ENCODE measurements at places on chromosomes 1 and 21.

GRCh38 chr1:183480971-183481441 lies 8.7 kb downstream of the SMG7 start:
- DNase-seq, result no peak

- no peak for DNase-seq
Observed at GRCh38 chr1:185674201-185674600, 60.0 kb upstream of the HMCN1 start.

DNA sequence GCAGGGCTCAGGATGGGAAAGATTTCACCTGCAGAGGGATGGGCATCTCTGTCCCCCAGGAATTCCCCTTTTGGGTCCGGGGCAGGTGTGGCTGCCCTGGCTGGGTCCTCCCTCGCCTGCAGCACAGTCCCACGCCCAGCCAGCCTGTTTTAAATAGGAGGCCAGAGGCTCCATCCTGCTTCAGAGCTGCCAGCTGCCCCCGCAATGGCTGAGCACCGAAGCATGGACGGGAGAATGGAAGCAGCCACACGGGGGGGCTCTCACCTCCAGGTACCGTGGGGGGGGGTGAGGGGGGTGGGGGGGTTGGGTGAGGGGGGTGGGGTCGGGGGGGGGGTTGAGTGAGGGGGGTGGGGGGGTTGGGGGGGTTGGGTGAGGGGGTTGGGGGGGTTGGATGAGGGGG lies 3.6 kb downstream of the SCNN1D start:
- no peak for DNase-seq

DNA sequence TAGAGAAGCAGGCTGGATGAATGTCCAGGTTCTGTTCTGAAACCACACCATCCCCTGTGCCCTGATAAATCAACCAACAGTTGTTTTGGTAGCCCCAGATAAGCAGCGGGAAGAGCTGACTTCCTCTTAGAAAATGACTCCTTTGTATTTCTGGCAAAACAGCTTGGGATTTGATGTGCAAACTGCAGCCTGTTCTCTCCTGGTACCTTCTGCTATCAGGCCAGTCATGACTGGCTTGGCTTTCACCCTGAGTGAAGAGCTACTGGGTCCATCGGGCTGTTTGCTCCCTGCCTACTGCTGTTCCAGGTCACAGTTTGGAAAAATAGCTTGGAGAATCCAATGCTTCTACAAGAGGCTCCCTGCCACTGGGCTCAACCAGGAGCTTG lies 116.8 kb downstream of the DTL start:
- no peak for DNase-seq

- no peak for DNase-seq
Observed at GRCh38 chr1:244102046-244102445, 51.0 kb downstream of the ZBTB18 start.

DNA sequence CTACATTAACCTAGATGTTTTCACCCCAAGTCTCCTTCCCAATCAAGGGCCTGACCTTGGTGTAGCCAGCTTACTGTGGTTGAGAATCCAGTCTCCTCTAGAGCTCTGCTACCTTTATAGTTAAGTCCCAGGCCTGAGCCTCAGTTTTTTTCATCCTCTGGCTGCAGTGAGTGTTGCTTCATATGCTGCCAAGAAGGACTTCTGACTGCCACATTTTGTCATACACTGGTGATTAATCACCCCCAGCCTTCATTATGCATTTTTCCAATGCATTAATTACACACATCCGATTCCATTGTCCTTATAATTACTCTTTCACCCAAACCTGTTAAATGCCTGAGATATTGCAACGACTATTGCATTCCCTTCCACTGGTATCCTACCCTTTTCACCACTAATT lies 66.3 kb upstream of the FGGY start:
- no peak for DNase-seq

DNA sequence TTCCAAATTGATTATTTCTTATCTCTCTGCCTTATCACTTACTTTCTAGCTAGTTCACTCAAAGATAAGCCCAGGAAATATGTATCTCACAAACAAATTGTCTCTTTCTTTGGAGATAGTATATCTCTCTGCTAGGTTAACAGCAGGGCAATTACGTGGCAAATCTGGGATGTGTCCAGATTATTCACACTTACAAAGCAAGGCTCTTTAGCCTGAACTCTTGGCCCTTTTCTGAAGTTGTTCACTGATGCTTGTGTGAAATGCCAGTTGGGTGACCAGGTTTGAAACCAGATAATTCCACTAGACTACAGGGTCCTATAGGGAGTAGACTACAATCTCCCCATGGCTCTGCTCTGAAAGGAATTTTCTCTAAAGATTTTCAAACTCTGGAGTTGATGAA lies 30.8 kb upstream of the FAM78B start:
- no peak for DNase-seq

GRCh38 chr1:58922302-58923089 lies 138.6 kb upstream of the JUN start:
- no peak for DNase-seq

DNA sequence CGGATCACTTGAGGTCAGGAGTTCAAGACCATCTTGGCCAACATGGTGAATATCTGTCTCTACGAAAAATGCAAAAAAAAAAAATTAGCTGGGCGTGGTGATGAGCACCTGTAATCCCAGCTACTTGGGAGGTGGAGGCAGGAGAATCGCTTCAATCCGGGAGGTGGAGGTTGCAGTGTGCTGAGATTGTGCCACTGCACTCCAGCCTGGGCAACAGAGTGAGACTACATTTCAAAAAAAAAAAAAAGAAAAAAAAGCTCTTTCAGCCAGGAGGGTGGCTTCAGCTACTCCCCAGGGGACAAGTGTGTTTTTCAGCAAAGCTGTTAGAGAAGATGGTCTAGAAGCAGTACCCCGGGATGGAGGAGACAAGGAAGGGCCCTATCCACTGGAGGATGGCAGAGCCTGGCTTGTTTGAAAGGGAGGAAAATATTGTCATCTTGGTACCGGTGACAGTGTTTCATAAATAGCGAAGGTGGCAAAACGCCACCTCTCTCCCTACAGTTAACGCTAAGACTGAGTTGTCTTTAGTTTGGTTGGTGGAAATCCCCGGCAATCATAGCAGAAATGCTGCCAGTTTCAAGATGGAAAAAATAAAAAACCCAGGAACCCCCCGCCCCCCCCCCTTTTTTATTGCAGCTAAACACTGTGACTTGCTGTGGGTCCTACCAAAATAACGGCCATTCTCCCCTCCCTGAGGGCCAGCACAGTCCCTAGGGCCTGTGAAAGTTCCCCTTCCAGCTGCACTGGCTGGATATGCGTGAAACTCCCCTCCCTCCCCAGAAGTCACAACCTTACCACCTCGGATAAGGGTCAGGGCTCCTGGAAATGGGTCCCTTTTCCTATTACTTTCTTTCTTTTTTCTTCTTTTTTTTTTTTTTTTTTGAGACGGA lies 3.5 kb downstream of the PIK3CD start:
- DNase-seq, result peak; percentile 38

- DNase-seq, result no peak
Observed at GRCh38 chr1:217718873-217719272, 87.7 kb downstream of the SPATA17 start.

DNA sequence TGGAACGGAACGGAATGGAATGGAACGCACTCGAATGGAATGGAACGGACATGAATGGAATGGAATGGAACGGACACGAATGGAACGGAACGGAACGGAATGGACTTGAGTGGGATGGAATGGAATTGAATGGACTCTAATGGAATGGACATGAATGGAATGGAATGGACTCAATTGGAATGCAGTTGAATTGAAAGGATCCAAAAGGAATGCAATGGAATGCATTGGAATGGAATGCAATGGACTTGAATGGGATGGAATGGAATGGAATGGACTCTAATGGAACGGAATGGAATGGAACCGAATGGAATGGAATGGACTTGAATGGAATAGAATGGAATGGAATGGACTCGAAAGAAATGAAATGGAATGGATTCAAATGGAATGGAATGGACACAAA lies 102.4 kb upstream of the OR4F16 start:
- no peak for DNase-seq

- DNase-seq, result no peak
Observed at GRCh38 chr1:243718893-243719292, 131.2 kb downstream of the AKT3 start.

DNA sequence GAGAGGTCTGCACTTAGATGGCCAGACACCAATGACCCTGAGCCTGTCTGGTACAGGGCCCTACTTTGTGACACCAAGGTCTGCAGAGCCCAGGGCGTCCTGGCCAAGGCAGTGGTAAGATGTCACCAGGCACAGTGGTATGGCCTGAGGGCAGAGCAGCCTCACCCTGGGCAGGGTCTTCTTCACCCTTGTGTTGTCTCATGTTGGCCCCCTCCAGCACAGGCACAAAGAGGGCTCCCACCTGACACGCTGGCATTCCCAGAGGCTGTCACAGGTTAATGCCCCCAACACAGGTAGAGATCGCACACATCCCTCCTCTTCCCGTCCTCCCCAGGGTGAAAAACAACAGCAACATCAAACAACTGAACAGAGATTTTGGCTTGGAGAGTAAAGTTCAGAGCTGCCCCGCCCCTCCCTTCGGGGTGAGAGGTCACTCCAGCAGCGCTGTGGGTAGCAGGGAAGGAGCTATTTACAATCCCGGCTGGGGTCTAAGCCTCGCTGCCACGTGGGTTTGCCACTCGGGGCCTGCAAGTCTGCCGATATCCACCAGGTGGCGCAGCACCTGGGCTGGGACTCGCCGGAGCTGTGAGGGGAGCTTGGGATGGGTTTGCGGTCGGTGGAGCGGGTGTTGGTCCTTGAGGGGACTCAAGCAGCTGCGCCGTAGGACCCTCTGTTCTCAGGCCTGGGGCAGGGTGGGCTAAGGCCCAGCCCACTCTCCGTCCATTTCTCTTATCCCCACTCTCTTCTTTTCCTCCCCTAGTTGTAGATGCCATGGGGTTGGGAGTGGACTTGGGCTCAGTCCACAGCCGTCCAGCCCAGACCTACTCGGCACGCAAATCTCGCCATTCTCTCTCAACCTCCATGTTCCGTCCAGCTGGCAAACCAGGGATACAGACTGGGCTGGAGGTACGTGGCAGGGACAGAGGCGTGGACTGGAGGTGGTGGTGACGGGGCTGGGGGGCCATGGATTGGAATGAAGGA lies 12.7 kb downstream of the EFNA3 start:
- peak; percentile 76 for DNase-seq

DNA sequence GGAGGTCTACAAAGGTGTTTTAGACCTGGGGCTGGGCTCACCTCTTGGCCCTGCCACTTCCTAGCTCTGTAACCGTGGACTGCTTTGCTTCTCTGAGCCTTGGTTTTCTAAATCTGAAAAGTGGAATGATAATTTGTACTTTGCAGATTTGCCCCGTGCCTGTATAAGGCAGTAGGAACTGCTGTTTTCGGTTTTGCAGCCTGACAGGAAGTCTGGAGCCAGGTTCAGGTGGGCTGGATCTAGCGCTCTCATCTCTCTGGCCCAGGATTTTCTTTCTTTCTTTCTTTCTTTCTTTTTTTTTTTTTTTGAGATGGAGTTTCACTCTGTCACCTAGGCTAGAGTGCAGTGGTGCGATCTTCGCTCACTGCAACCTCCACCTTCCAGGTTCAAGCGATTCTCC lies 17.2 kb downstream of the IFNAR2 start:
- no peak for DNase-seq

GRCh38 chr1:186183219-186183618 lies 191.8 kb downstream of the TPR start:
- DNase-seq, result no peak

- no peak for DNase-seq
Observed at GRCh38 chr1:173268786-173269277, 61.7 kb upstream of the TNFSF4 start.

- no peak for DNase-seq
Observed at GRCh38 chr1:185377831-185378230, 60.8 kb upstream of the IVNS1ABP start.

DNA sequence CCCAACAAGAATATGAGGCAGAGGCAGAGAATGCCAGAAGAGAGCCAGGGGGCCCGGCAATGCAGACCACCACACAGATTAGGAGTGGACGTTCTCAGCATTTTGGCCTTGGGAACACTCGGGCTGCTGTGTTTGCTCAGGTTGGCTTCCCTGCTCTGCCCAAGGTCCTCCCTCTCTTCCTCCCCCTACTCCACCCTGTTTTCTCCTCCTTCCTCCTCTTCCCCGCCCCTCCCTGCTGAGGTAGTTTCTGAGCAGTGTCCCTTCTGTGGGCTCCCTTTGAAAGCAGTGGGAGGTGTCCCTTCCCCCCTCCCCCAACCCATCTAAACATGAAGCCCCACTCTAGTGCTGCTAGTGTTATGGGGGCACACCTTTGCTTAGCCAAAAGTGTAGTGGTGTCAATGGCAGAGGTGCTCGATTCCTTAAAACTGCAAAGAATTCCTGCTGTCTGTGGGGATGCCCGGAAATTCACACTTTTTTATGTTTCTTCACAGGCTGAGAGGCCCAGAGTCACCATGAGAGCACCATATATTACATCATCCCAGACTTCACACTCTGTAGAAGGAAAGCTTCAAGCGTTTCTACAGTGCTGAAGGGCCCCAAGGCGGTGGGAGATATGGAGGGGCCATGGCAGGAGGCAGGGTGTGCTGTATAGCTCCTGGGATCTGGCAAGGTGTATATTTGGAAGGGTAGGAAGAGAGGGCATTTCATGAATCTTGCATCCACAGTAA lies at the start of gene HHIPL2:
HHIPL2 (minus strand) TSS at position 161 of the 728 bp plus-strand sequence; CDS start at position 101, 60 bp downstream.
- no peak for DNase-seq

DNA sequence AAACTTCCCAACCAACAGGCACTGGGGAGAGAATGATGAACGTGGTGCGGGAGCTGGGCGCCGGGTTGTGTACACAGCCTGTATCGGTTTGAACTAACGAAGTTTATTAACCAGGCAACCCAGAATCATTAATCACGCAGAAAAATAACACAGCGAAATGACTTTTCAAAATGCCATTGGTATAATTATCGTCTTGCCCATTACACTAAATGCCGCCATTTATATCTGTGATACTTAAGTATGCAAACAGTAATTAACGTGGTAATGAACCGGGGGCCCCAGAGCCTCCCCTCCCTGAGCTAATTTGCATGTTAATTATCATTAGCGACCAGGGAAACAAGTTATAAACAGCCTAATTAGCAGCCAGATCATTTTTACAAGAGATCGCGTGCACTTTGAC lies 5.1 kb upstream of the TTC34 start:
- DNase-seq, result no peak

- no peak for DNase-seq
Observed at GRCh38 chr1:97143236-97143882, 421.8 kb downstream of the PTBP2 start.

DNA sequence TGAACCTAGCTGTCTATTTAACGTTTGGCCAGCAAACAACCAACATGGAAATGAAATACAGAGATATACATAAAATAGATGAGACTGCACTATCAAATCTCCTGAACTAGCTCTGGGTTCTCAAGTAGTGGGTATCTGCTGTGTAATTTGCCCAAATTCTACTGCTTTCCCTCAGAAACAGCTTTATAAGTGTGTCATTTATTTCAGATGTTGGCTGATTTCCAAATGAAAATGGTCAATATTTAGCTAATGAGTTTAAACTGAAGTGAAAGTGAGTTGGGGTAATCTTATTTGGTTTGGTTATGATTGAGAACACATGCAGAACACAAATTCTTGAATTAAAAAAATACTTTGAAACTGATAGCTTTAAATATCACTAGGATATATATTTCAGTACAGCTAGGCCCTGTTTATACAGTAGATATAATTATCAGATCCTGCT lies 601.7 kb upstream of the CXADR start:
- DNase-seq, result no peak

Data from activated CD4-positive, alpha-beta T cell treated with anti-CD3 and anti-CD28 coated beads, Interleukin-2, amount 50 U/mL, for 4 hours (primary cell).